DMS 273 treated with DMSO at 0.1 percent for 48 hours (cell line): ENCODE measurements at places on chromosomes 1 and 21.

- DNase-seq, result no peak
These were observed 979 bp downstream of the RASSF5 start for GRCh38 chr1:206508130-206508889.

DNA sequence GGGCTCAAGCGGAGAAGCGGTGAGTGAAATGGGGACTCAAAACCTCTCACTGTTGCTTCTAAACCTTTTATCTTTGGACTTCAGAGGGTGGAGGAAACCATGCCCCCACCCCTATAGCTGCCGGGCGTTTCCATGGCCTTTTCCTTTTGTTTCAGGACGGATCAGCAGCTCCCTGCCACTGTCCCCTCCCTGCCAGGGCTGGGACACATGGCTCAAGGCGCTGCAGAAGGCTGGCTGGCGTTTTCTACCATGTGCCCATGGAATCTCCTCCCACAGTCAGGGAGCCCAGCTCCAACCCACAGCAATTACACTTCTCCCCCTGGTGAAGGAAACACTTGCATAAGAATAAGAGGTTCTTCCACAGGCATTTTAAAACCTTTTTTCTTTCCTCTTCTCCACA is 812.7 kb downstream of the PLA2G4A start:
- peak; percentile 80 for DNase-seq

DNA sequence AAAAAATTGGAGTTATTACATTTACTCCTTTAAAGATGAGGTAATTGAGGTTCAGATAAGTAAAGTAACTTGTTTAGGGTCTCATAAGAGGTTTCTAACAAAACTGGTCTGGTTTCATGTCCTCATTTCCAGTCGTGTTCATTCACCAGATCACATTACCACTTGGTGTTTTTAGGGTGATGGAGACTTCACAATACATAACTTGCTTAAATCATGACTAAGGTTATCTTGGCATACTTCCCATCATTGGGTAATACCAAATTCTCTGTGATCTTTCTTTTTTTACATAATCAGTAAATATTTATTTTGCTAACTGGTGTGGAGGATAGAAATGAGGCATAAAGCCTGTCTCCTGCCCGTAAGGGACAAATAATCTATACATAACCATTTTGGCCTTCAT is 31.6 kb upstream of the RPTN start:
- DNase-seq, result no peak

DNA sequence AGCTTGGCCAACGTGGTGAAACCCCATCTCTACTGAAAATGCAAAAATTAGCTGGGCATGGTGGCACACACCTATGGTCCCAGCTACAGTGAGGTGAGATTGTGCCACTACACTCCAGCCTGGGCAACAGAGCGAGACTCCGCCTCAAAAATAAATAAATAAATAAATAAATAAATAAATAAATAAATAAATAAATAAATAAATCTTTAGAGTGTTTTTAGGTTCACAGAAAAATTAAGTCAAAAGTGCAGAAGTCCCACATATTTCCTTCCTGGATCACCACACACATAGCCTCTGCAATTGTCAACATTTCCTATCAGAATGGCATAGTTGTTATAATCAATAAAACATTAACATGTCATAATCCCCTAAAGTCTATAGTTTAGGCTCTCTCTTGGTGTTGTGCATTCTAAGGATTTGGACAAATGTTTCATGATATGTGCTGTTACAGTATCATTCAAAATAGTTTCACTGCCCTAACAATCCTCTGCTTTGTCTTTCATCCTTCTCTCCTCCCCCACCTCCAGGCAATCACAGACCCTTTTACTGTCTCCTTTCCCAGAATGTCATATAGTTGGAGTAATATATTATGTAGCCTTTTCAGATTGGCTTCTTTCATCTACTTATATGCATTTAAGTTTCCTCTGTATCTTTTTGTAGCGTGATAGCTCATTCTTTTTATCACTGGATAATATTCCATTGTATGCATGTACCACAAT is 58.3 kb downstream of the LAMC1 start:
- DNase-seq, result no peak

- DNase-seq, result no peak
These were observed 123.3 kb upstream of the IFFO2 start for GRCh38 chr1:19079541-19080472.

- no peak for DNase-seq
These were observed 70.4 kb downstream of the SPSB1 start for GRCh38 chr1:9363061-9363471.

DNA sequence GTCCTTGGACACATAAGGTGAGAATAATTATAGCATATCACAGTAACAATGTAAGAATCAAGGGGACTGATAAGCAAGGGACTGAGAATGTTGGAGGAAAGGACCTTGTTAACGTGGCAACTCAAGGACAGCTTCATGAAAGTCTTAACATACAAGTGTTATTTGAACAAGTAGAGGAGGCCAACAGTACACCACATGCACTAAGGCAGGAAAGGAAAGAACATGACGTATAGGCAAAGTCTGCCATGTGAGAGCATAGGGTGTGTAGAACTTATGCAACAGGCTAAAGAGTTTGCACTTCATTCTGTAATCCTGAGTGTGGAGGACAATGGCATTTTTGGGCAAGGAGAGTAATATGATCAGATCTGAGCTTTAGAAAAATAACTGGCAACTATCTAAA is 33.3 kb upstream of the DIRAS3 start:
- no peak for DNase-seq

GRCh38 chr1:225815526-225816178 is 5.7 kb downstream of the EPHX1 start:
- no peak for DNase-seq

DNA sequence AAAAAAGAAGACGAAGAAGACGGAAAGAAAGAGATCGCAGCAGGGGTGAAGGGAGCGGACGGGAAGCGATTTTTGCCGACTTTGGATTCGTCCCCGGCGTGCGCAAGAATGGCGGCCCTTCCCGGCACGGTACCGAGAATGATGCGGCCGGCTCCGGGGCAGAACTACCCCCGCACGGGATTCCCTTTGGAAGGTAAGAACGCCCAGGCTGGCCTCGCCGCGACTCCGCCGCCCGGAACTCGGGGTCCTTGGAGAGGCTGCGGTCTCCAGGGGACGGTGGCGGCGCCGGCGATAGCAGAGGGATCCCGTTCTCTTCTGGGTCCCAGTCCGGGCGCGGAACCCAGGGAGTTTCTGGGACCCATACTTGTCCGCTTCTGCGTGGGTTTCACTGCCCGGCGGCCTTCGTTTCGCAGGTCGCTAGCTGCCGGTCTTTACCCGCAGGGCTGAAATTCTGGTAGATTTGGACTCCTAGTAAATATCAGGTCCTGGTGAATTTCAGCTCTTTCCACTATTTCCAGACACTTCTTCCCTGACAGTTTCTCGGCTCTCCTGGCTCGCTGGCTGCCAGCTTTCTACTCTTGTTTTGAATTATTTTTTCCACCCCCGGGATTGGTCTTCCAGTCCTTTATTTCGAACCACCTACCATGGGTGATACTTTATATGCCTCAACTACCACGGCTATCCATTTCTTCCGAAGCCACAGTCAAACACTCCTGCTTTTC is 1.0 kb downstream of the PAX7 start:
- DNase-seq, result no peak

GRCh38 chr21:31599563-31599962 is 59.9 kb upstream of the SOD1 start:
- DNase-seq, result no peak
